ENCODE measurements at places on chromosomes 2 and 18.
A peak's percentile ranks its signal among the peaks of the same experiment; 100 is the strongest.

DNA sequence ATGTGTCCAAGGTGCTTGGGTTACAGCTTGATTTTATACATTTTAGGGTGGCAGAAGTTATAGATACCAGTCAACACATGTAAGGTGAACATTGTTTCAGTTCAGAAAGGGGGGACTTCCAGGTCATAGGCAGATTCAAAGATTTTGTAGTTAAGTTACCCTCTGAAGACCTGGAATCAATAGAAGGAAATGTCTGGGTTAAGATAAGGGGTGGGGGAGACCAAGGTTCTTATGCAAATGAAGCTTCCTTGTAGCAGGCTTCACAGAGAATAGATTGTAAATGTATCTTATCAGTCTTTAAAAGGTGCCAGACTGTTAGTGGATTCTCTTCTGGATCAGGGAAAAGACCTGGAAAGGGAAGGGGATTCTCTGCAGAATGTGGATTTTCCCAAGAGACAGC lies 42.4 kb downstream of the BMPR2 start:
- no peak for DNase-seq

DNA sequence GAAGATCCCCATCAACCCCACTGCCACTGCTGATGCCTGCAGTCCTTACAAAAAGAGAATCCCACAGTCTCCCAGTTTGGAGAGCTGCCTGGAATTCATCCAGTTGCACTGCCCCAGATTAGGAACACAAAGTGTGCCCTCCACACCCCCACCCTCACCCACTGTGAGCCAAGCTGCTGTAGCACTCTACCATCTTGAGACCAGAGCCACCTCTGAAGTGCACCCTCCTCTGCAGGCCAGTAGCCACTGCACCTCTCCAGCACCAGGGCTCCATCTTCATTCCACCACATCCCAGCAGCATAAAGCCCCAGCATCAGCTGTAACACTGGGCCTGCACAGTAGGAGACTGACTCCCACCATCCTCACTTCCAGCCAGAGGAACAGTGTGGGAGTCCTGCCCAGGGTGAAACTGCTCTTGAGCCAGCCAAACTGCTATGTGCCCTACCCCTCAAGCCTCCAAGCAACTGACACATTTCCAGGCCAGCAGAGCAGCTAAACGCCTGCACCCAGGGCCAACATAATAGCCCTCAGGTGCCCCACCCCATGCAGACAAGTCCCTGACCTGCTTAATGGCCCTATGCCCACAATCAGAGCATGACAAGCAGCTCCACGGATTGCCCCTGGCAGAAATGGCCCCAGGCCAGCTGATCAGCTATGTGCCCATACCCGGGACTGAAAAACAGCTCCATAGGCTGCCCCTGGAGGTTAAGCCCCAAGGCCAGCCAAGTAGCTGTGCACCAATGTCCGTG lies 206.0 kb downstream of the ATAD2B start:
- DNase-seq = no peak

DNA sequence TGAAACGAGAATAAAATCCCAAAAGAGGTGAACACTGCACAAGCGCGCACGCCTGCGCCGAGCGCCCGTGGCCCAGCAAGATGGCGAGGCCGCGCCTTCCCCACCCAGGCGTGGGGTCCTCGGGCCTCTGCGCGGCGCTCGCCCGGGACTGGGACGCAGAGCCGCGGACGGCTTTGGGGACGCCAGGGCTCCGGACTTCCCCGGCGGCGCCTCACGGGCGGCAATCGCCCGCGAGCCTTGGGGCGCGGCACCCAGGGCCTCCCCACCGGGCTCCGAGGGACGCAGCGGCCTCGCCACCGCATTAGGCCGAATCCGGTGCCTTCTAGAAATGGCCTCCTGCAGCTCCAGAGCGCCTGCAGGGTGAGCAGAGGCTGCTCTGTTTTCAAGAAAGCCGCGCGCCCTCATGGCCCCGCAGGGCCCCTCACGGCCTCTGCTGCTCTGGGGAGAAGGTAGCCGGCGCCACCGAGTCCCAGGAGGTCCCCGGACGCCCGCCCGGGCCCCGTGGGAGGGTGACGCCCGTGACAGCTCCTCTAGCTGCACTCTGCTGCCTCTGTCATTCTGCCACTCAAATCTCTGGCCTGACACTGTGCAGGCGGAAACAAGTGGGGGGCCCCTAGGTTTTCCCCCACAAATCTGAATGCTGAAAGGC lies 35.9 kb upstream of the POMC start:
- DNase-seq = no peak

GRCh38 chr2:234887195-234887594 lies 64.6 kb upstream of the SH3BP4 start:
- no peak for DNase-seq

GRCh38 chr18:48733643-48734253 lies 194.9 kb downstream of the CTIF start:
- no peak for DNase-seq

- DNase-seq = no peak
These were observed 33.5 kb downstream of the RHBDD1 start for GRCh38 chr2:226869371-226869770.

- DNase-seq = no peak
These were observed 111.1 kb downstream of the PXDN start for GRCh38 chr2:1633092-1633671.

DNA sequence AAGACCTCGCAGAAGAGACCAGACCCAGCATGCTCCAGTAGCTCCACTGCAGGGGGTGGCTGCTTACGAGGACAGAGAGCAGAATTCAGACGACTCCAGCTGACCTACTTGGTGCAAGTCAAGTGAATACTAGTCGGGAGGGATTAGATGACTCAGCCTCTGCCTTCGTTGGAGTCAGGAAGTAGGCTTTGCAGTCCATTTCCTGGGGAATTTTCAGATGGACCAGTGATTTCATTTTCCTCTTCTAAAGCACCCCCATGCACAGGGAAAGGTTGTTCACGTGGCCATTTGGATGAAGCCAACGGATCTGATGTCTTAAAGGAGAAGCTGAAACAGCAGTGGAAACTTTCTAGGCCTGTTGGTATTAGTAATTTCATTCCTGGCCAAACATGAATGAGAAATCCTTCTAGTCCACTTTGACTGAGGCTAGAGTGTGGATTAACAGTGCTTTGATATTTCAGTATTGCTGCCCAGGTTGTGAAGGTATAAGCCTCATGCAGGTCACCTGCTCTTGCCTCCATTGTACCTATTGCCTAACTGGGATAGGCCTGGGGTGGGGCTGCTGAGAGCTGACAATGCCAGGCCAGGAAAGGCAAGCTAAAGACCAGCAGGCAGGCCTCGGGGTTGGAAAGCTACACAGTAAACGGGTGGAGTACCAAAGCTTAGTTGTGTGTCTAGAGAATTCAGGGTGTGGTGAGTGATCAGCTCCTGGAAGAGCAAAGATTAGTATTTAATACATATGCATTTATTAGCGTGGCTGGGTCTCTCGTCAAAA lies 117.6 kb upstream of the FOSL2 start:
- no peak for DNase-seq

- DNase-seq = no peak
These were observed 3.0 kb upstream of the GBX2 start for GRCh38 chr2:236171181-236171679.

- no peak for DNase-seq
These were observed 171.3 kb downstream of the ARHGAP15 start for GRCh38 chr2:143300536-143300935.

DNA sequence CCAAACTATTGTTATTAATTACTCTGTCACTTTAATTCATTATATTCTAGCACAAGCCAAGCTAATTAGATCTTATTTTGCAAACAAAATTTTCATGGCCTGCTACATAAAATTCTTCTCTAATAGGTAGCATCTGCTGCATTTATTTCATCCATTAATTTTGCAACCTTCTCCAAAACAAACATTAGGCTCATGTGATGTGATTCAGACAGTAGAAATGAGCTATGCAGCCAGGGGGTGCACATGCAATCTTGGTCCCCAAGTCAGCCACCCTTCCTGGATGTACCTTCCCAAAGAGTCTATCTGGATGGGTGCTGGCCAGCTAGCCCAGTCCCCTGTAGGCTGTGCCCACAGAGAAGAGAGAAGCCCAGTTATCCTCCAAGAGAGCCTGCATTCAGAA lies 242.1 kb upstream of the OSR1 start:
- DNase-seq = no peak

DNA sequence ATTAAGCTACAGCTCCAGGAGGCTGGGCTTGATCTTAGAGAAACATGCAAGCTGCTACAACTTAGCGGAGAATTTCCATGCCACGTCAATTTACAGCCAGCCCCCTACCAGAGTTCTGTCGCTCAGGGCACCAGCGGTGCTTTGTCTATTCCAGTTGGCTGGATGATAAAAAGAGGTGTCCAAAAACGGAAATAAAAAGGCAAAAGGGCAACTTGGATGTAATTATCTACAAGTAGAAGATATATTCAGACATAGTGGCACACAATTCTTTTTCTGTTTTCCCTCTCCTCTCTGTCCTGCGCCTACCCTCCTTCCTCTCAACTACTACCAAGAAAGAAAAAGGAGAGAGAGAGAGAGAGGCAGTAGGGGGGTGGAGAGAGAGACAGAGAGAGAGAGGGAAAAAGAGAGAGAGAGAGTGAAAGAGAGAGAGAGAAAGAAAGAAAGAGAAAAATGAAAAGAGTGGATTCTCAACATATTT lies 363 bp upstream of the RFTN2 start:
- DNase-seq = no peak

- DNase-seq = no peak
These were observed 58.9 kb upstream of the ARL4C start for GRCh38 chr2:234555616-234556249.

DNA sequence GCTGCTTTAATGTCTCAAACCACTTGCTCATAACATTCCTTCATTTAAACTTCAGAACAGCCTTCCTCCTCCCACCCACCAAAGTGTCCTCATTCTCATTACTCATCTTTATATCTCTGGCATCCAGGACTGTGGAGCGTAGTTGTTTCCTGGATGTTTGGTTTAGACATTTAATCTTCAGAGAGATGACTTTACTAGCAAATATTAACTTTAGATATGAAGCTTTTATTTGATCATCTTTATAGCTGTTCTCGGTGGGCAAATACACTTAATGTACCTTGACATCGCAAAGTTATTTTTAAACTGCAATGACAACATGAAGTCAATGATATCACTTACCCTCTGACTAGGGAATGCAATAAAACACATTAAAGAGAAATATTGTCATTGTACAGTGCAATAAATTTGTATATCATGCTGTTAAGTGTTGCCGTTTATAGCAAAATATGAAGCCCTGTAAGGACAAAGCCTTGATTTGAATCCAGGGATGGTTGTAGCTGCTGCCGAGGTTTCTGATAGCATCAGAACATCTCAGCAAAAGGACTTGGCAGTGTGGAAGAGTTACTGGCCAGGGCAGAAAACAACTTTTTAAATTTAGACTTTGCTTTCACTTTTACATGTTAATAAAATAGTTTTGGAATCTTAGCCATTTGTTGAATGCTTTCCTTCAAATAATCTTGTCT lies 4.6 kb upstream of the LAMA3 start:
- DNase-seq = no peak

DNA sequence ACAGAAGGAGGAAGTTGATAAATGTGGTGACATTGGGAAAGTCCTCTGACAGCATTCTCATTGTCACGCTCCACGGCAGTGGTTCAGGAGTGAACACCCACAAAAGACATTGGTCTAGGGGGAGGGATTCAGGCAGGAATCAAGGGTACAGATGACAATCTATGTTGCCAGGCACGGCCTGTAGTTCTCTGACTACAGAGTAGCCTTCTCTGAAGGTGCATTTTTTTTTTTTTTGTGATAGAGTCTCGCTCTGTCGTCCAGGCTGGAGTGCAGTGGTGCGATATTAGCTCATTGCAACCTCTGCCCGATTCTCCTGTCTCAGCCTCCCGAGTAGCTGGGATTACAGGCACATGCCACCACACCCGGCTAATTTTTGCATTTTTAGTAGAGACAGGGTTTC lies 7.4 kb upstream of the MOB1A start:
- peak; percentile 51 for DNase-seq

All from CD4-positive, alpha-beta memory T cell (primary cell).